Activated CD8-positive, alpha-beta memory T cell treated with anti-CD3 and anti-CD28 coated beads, Interleukin-2, amount 10 ng/mL, durations not matched to agents 7 days and 5 days (primary cell): ENCODE measurements at places on chromosomes 7 and 10.

DNA sequence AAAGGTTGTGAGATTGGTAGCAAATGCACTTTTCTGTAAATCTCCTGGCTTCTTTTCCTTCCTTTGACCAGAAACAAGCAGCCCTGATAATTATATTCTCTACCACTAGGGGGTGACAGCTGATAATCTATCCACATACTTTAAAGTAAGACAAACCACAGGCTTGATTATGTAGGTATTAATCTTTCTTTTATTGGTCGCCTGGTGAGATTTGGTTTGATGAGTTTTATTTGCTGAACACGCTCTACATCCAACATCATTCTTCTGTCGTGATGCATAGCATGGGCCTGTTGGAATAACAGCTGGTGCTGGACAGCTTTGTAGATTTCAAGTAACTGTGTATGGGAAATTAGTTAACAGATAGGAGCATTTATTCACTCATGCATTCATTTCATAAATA is 63.5 kb downstream of the ZNF365 start:
- DNase-seq = no peak

- DNase-seq = no peak
Observed at GRCh38 chr10:59713196-59713821, 3.7 kb upstream of the SLC16A9 start.

DNA sequence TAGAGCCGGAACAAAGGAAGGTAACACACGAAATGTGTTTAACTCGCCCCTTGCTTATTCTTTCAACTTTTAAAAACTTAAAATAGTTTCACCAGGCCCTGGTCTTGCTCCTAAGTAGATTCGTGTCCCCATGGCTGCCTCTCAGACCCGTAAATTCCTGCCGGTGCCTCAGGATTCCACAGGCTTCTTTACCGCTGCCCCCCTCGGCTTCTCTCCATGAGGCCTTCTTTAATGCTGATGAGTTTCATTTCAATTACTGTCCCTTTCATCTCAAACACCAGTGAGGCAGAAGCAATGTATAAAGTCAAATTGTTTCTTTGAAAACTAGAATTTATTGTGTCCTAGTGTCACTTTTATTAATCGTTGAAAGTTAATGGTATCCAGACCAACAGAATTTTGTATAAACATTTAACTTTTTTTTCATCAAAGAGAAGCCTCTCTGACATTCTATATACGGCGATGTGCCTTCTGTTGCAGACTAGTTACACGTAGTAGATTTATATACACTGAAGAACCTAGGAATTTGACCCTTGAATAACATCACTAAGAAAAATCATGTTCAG is 225.2 kb downstream of the C7orf25 start:
- DNase-seq = no peak

DNA sequence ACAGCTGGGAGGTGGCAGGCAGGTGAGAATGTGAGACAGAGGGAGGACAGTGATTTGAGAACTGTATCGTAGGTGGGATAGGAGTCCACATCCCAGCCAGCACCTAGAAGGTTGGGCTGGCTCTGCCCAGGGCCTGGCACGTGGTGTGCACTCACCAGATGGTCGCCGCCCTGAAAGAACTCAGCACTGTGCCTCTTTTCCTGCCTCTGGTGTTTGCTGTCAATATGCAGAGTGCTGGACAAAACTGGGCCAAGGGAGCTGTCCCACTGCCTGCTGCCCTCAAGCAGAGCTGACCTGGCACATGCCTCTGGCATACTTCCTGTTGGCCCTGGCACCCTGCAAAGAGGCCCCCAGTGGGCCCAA is 36.8 kb downstream of the CHST3 start:
- no peak for DNase-seq

DNA sequence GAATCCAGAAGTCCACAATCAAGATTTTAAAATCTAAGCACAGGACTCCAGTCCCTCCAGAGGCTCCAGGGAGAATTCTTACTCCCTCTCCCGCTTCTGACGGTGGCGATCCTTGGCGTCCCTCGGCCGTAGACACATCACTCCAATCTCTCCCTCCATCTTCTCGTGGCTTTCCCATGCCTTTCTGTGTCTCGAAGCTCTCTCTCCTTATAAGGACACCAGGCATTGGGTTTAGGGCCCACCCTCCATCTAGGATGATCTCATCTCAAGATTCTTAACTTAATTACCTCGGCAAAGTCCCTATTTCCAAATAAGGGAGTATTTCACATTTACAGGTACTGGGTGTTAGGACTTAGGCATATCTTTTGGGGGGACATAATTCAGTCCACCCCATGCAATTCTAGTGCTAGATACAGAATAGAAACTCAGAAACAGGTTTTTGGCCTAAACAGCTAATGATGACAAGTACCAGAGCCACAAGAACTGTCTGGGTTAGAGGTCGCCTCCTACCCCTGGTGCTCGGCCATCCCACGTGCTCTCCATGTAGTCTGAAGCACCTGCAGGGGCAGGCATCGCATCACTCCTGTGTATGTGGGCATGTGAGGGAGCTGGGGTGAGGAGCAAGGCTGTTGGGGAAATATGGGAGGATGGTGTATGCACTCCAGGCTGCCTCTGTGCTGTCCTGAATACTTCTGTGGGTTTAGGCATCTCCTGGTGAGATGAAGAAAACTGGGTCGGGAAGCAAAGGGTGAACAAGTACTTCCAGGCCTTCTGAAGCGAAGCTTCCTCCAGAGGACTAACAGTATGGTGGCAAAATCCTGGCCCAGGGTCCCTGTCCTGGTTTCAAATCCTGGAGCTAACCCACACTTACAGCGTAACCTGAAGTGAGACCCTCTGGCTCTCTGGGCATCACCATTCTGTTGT is 298.3 kb upstream of the ZMIZ1 start:
- DNase-seq = no peak

DNA sequence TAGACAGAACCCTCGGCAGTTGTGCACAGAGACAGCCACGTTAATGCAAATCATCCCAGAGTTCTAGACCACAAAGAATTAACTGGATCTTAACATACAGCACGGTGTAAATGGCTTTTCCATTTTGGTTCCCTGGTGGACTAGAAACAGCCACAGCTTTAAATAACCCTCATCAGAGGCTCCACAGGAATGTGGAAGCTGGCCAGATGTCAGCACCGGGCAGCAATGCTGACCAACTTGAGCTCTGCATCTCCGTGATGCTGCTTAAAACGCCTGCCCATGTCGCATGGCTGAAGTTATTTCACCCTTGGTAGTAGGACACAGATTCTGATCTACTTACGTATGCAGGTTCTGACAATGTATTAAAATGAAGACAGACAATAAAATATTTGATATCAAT is 24.5 kb downstream of the RSU1 start:
- no peak for DNase-seq

DNA sequence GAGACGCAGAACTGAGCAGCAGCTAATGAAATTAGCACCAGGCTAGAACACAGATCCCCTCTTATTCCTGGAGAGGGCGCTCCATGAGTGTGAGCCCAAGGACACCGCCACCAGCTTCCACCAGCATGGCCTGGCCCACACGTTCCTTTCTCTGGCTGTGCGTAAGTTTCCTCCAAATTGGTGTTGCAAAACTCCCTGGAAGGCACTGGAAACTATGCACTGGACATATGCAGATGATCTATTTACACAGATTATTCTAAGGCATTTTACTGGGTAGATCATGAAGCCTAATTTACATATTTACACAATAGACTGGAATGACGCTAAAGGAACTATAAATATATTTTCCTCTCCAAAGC is 455.6 kb upstream of the FOXK1 start:
- DNase-seq = no peak

DNA sequence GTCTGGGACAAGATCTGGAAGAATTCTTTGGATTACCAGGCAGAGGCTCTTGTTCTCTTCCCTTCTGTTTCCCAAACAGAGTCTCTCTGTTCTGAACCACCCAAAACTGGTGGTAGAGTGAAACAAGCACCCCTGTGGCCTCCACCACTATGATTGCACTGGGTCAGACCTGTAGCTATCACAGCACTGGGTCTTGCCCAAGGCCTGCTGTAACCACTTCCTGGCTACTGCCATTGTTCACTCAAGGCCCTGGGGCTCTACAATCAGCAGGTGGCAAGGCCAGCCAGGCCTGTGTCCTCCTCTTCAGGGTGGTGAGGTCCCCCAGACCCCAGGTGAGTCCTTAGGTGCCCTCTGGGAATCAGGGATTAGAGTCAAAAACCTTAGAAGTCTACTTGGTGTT is 4.1 kb upstream of the LRRC17 start:
- no peak for DNase-seq

GRCh38 chr7:34734771-34735170 is 76.8 kb downstream of the NPSR1 start:
- DNase-seq = no peak

DNA sequence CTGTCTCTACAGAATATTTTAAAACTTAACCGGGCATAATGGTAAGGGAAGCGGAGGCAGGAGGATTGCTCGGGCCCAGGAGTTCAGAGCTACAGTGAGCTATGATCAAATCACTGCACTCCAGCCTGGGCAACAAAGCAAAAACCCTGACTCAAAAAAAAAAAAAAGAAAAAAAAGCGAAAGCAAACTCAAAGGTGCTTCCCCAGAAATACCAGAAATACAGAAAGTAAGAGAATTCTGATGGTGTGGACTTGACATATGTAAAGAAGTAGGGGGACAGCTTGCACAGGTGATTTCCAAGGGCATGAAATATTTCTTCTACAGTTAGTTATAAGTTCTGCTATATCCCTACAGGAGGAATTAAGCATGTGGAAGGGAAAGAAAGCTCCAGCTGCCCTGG is 69.7 kb upstream of the APBB1IP start:
- no peak for DNase-seq

DNA sequence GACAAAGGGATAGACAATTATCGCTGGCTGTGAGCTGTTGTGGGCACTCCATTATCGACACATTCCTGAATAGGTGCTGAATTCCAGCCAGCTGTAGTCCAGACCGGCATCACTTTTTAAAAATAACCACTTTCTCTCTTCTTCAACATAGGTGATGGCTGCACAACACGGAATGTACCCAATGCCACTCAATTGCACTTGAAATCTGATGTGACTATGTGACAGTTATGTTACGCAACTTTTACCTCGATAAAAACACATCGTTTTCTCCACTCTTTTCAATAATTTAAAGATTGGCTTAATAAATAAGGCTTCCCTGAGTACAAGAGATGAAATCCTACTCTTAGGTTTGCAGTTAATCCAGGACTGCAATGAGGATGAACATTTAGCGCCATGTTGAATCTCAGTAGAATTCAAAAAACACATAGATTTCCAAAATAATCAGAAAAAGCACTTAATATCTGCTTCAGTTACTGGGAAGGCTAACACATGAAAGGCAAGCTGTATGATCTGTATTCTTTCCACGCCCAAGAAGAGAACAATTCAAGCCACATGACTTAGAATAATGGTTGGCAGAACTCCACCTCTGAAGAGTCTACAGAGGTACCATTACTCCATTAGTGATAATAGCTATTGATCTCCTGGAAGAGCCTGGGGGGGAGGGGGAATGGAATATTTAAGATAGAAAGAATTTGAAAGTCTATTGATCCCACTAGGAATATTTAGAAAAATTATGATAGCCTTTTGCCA is 3.6 kb downstream of the YWHAG start:
- DNase-seq = no peak

GRCh38 chr7:110170841-110171240 is 920.1 kb upstream of the LRRN3 start:
- DNase-seq = no peak

GRCh38 chr7:32093415-32094408 is 23.5 kb upstream of the PDE1C start:
- no peak for DNase-seq

DNA sequence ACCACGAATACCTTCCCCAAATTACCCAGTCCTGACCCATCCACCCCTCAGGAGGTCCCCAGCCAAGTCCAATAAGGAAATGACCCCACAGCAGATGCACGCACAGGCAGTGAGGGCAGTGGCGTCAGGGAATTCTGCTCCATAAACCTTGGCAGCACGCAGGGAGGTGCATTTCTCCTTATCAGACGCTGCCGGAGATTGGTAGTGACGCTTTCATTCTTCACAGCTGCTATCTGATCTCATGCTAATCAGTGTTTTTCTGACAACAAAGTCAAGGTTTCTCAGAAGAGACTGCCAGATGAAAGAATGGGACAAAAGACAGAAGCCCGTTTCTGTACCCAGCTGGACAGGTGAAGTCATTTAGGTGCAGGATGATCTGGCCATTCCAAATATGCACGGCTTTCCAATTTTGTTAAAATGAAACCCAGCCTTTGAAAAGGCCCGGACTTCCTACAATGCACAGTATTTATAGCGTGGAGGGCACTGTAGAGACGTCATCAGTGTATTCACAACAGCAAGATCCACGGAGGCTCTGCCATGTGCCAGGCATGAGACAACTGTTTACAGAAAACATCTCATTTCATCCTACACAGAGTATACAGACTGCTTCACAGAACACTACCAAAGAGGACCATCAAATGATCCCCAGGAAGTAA is 35.3 kb downstream of the DIP2C start:
- DNase-seq = no peak

DNA sequence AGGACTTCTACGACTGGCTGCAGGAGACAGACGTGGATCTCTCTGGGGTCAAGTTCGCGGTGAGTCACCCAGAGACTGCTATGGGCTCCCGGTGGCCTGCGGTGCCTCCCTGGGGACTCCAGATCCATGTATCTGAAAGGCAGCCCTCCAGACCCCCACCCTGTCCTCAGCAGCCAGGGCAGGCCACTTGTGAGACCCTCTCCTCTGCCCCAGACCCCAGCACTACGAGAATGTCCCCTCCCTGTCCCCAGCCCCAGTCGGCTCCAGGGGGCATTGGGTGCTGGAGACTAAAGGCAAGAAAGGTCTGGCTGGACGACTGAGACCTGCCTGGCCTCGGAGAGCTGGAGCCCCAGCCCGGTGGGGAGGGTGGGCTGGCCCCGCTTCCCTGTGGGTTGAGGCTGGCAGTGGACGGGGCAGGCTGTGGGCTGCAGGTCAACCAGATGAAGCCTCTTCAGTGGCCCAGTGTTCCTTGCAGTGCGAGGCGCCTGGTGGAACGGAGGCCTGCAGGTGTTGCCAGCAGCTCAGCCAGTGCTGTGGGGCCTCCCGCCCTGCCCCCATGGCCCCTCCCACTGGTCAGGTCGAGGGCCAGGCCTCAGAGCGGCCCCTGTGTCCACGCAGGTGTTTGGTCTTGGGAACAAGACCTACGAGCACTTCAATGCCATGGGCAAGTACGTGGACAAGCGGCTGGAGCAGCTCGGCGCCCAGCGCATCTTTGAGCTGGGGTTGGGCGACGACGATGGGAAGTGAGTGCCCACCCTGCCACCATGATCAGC is 13.8 kb downstream of the TMEM120A start:
- DNase-seq = no peak

- DNase-seq = no peak
Observed at GRCh38 chr7:158771213-158771834, 58.0 kb downstream of the ESYT2 start.

GRCh38 chr10:80452069-80452468 is 2.0 kb upstream of the TSPAN14 start:
- DNase-seq = no peak

GRCh38 chr10:18875477-18875876 is 173.1 kb upstream of the MALRD1 start:
- no peak for DNase-seq
